Naive thymus-derived CD4-positive, alpha-beta T cell (primary cell): ENCODE measurements at places on chromosomes 2 and 18.

DNA sequence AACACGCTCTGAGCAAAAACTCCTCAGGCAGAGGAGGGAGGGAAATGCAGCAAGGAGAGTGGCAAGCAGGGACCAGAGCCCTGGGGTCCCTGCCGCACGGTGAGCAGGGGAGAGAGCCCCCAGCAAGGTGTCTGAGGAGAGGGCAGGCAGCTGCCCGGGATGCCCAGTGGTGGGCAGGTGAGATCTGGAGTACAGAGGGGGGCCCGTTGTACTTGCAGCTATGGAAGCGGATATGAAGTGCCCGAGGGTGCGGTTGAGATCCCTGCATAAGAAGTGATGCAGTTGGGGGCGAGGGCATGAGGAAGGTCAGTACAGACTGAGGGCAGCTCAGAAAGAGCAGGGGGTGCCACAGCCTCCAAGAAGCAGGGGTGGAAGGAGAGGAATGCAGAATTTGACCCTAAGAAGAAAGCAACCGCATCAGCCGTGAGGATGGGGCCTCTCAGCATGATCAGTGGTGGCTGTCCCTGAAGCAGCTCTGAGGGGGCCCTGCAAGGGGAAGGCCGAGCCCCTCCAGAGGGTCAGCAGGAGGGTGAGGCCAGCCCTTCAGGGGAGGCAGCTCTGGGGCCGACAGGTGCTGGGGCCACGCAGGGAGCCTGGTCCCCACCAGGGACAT, 29.4 kb downstream of the MTERF4 start:
- no peaks in the 10 kb centered on the region for H3K36me3 ChIP-seq
- H3K27ac ChIP-seq: no peak overlapping the region
- DNase-seq: no peak
- no peaks in the 10 kb centered on the region for H3K4me1 ChIP-seq

- H3K4me1 ChIP-seq: peaks cover 97% of the 10 kb centered on the region
- no peak for DNase-seq
- H3K4me3 ChIP-seq: peak overlapping the region; percentile 6
- no peaks in the 10 kb centered on the region for H3K27me3 ChIP-seq
Measured at GRCh38 chr18:77103187-77103850, 29.3 kb downstream of the MBP start.

DNA sequence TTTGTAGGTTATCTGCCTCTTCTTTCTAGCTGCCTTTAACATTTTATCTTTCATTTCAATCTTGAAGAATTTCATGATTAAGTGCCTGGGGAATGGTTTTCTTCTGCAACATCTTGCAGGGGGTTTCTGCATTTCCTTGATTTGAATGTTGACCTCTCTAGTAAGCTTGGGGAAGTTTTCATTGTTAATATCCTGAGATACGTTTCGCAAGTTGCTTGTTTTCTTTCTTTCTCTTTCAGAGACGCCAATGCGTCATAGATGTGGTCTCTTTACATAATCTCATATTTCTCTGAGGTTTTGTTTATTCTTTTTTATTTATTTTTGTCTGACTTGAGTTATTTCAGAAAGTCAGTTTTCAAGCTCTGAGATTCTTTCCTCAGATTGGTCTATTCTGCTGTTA, 225.7 kb downstream of the XIRP2 start:
- no peak overlapping the region for H3K4me3 ChIP-seq
- no peaks in the 10 kb centered on the region for H3K4me1 ChIP-seq
- H3K27ac ChIP-seq: no peak overlapping the region
- no peak for DNase-seq
- no peaks in the 10 kb centered on the region for H3K27me3 ChIP-seq
- H3K36me3 ChIP-seq: no peaks in the 10 kb centered on the region

DNA sequence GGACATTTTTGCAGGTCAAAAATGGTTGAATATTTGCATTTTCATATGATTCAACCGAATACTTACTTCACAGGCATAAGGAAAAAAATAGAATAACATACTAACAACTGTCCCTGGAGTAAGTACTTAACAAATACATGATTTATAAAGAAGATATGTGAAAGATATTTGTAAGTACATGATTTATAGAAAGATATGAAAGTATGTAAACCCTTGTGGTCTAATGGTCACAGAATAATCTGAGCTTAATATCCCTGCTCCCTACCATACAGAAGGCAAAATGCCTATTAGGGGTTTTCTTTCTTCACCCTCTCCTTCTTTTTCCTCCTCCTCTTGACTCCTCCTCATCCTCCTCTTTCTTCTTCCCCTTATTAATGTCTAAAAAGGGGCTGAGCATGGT, 20.6 kb upstream of the ACTR3 start:
- no peak for DNase-seq
- H3K4me3 ChIP-seq: no peak overlapping the region
- no peaks in the 10 kb centered on the region for H3K27me3 ChIP-seq

DNA sequence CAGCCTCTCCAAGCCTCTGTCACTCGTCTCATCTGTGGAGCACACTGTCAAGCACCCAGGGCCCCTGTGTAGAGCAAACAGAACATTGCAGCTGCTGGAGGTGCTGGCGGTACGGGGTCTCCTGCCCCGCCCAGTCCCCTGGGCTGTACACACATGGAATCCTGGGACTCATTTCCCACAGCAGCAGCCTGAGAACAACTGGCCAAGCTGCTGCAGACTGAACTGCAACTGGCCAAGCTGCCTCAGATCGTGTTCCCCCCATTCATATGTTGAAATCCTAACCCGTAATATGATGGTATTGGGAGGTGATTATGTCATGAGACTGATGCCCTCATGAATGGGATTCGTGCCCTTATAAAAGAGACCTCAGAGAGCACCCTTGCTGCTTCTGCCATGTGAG, 130.5 kb downstream of the NCK2 start:
- H3K4me1 ChIP-seq: peaks cover 74% of the 10 kb centered on the region
- H3K4me3 ChIP-seq: no peak overlapping the region
- no peak overlapping the region for H3K27ac ChIP-seq
- no peak for DNase-seq
- H3K27me3 ChIP-seq: no peaks in the 10 kb centered on the region

DNA sequence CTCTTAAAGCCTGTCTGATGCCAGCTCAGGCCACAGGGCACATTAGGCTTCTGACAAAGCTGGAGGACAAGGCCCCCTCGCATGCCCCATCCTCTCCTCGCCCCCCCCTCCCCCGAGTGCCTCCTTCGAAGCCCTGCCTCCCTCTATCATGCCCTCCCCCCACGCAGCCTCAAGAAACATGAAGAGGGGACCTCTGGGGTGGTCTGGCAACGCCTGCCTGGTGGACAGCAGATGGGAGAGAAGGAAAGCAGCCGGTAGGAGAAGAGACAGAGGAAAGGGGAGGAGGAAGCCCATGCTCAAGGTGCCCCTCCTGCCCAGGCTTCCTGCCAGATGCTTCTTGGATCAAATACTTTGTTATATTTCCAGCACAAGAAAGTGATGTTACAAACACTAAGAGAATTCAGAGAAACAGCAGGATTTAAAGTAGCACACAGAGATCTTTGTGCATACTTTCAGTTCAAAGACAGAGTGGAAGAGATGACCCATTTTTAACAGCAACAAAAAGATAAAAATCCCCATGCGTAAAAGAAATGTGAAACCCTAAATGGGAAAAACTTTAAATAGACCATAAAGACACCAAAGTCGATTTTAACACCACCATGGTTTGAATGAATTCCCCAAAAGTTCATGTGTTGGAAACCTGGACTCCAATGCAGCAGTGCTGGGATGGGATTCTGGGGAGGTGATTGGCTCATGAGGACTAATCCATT, 19.0 kb downstream of the BOK start:
- H3K4me3 ChIP-seq: no peak overlapping the region
- H3K27ac ChIP-seq: no peak overlapping the region
- H3K27me3 ChIP-seq: no peaks in the 10 kb centered on the region
- no peaks in the 10 kb centered on the region for H3K4me1 ChIP-seq

DNA sequence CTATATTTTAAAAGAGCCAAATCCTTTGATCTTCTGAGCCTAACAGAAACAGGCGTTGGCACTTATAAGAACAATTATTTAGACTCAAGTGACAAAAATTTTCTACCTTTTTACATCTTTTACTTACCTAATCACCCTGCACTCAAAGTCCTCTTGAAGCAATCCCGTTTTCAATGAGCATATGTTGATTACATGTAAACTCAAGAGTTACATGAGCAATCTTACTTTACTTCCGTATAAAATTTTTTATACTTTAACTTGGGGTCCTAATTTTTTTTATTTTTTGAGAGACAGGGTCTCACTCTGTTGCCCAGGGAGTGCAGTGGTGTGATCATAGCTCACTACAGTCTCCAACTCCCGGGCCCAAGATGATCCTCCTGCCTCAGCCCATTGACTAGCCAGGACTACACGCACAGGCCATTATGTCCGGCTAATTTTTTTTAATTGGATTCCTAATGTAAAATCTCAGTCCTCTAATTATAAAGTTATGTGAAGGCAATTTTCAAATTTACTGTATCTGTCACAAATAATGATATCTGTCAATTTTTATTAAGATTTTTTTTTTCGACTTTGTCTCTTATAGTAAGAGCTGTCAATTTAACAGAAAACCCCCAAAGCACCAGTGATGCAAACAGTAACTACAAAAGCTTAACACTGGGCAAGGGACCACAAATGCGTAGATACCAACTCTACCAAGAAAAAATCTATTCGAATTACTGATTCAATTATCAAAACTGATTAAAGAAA, 19.1 kb upstream of the STPG4 start:
- H3K27ac ChIP-seq: peak overlapping the region; percentile 100
- peak overlapping the region; percentile 56 for H3K4me3 ChIP-seq
- no peaks in the 10 kb centered on the region for H3K27me3 ChIP-seq
- no peak for DNase-seq
- no peaks in the 10 kb centered on the region for H3K36me3 ChIP-seq

GRCh38 chr2:219525533-219526232, 11.4 kb downstream of the ASIC4 start:
- no peak for DNase-seq
- H3K27me3 ChIP-seq: peaks cover 2% of the 10 kb centered on the region
- no peaks in the 10 kb centered on the region for H3K4me1 ChIP-seq

DNA sequence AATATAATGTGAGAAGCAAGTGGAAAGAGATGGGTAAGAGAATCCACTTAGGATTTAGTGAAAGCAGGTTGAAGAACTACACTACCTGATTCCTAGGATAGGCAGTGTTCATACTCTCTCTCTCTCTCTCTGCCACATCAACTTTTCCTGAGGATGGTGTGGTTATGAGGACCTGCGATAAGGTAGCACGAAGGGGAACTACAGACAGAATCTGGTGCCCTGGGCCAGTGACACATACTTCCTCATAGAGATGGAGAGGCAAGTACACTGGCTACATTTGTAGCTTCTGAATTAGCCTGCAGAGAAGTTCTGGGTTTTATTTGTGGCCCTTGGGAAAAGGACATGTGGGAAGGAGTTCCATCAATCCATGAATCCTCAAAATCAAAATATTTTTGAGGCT, 44.5 kb downstream of the PTH2R start:
- H3K27me3 ChIP-seq: no peaks in the 10 kb centered on the region
- no peaks in the 10 kb centered on the region for H3K36me3 ChIP-seq
- H3K4me1 ChIP-seq: no peaks in the 10 kb centered on the region
- DNase-seq: no peak
- no peak overlapping the region for H3K27ac ChIP-seq

- H3K27ac ChIP-seq: no peak overlapping the region
- no peaks in the 10 kb centered on the region for H3K36me3 ChIP-seq
- no peak for DNase-seq
- H3K4me1 ChIP-seq: no peaks in the 10 kb centered on the region
- no peaks in the 10 kb centered on the region for H3K27me3 ChIP-seq
Measured at GRCh38 chr2:212451786-212452231, 86.8 kb downstream of the ERBB4 start.

DNA sequence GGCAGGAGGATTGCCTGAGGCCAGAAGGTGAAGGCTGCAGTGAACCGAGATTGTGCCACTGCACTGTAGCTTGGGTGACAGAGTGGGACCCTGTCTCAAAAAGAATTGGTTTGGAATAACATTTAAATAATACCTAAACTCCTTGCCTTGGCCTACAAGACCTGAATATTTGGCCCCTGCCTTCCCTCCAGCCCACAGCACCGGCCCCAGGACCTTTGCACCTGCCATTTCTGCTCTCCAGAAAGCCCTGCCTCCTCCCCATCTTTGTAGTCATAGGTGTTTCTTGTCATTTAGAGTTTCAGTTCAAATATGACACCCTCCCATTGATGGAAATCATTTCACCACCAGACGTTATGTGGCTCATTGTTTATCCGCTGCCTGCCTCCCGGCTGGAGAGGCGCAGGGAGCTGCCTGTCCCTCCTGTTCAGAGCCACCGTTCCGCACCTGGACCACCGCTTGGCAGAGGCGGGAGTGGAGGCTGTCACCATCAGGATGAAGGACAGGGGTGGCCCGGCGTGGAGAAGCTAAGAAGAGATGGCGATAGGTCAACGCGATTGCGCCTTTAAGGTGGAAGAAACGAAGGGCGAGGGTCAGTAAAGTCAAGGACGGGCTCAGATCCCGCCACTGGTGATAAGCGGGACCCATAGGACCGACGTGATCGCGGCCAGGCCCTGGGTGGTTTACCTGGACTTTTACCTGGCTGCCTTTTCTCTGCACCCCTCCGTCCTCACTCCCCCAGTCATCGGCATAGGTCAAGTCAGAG, 638 bp upstream of the LPIN1 start:
- peak overlapping the region; percentile 80 for H3K27ac ChIP-seq
- no peaks in the 10 kb centered on the region for H3K36me3 ChIP-seq
- peak overlapping the region; percentile 51 for H3K4me3 ChIP-seq
- no peak for DNase-seq

DNA sequence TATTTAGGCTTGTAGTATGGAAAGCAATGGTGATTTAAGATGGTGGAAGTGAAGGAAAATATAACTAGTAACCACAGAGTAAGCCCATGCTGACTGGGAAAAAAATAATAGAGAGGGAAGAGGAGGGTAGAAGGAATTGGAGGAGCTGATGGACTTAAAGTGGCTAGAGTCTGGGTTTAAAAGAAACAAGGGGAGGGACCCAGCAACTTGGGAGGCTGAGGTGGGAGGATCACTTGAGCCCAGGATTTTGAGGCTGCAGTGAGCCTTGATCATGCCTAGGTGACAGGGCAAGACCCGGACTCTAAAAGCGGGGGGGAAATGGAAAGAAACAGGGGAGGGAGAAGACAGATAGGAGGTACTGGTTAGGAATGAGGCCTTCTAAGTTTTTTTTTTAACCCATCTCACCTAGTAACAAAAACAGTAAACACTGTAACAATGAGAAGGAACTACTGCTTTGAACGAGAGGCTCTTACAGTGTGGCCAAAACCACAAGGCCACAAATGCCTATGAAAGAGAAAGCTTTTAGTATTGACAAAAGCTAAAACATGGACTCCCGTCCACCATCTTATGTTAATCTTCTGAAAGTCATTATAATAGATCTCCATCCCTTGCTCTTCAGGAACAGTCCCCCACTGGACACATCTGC, 26.6 kb downstream of the METTL8 start:
- DNase-seq: no peak
- no peak overlapping the region for H3K4me3 ChIP-seq
- no peaks in the 10 kb centered on the region for H3K27me3 ChIP-seq
- H3K36me3 ChIP-seq: no peaks in the 10 kb centered on the region
- H3K27ac ChIP-seq: no peak overlapping the region

DNA sequence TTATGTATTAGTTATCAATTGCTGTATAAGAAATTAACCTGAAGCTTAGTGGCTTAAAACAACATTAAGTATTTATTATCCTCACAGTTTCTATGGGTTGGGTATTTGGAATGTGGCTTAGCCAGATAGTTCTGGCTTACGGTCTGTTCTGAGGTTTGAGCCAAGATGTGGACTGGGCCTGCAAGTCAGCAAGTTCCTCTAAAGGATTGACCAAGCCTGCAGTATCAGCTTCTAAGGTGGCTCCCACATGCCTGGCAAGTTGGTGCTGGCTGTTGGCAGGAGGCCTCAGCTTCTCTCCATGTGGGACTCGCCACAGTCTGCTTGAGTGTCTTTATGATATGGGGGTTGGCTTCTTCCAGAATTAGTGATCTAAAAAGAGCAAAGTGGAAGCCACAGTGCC, 45.0 kb upstream of the TCF4 start:
- no peak overlapping the region for H3K4me3 ChIP-seq
- no peaks in the 10 kb centered on the region for H3K27me3 ChIP-seq
- no peak overlapping the region for H3K27ac ChIP-seq
- no peaks in the 10 kb centered on the region for H3K4me1 ChIP-seq
- no peaks in the 10 kb centered on the region for H3K36me3 ChIP-seq
